ENCODE measurements at places on chromosomes 3 and 15.

GRCh38 chr3:76487446-76487845, 552.5 kb upstream of the ROBO2 start:
- no peak for DNase-seq

DNA sequence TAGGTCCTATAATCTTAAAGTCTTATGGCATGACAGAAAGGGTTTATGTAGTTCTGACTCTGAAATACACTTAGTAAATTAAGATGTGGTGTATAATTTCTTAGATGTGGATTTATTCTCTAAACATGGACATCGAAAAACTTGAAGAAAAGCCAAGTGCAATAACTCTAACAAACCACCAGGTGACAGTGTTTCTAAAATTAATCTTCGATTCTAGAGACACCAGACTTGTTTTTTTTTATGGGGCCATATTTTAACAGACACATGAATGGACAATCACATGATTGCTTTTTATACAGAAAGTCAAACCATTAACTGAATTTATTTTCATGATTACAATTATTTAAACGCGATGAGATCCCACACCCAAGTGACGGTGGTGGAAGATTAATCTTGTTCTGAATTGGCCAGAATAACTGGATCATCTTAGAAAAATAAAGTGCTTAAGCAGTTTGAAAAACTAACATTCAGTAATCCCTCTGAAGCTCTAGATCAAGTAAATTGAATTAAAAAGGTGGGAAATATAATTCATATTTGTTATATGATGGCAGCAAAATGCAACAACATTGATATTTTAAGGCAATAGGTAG, 305.1 kb downstream of the LSAMP start:
- peak; percentile 4 for DNase-seq

DNA sequence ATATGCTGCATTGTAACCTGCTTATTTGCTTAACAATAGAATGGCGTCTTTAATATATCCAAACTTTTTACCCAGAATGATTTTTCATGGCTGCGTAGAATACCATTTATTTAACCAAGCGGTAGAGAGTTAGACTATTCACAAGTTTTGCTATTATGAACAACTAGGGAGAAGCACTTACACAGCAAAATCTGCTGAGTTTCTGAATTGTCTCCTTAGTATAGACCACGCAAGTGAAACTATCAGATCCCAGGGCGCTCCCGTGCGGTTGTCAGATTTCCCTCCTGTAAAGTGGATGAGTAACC, 12.6 kb upstream of the ADPGK start:
- no peak for DNase-seq

DNA sequence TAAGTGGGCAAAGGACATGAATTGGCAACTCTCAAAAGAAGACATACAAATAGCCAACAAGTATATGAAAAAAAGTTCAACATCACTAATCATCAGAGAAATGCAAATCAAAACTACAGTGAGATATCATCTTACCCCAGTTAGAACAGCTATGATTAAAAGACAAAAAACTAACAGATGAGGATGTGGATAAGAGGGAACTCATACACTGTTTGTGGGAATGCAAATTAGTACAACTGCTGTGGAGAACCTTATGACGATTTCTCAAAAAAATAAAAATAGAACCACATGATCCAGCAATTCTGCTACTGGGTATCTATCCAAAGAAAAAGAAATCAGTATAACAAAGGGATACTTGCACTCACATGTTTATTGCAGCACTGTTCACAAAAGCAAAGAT, 28.6 kb downstream of the NEK10 start:
- DNase-seq, result peak; percentile 57
